ENCODE measurements at places on chromosomes 1 and 21. TPM values are rescaled to one million over a fixed set of nuclear protein-coding genes. Genes with fewer than 3 reads are reported as not detected.

DNA sequence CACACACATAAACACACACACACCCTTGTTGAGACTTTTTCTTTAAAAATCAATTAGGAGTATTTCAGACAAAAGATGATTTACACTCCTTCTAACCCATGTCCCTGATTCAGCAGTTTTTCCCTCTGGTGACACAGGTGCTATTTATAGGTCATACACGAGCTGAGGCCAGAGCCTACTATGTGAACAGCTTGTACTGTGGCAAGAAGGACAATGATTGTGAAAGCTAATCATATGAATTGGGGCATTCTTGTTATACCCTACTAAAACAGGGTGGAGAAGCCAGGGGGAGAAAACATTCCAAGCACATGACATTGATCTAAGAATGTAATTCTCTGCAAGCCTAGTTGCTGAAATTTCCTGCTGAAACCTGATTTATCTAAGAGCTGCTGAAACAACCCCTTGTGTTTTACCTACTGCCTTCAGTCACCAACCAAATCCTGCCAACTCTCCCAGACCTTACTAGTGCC is 60.3 kb downstream of the XCL1 start:
- no peak for DNase-seq

DNA sequence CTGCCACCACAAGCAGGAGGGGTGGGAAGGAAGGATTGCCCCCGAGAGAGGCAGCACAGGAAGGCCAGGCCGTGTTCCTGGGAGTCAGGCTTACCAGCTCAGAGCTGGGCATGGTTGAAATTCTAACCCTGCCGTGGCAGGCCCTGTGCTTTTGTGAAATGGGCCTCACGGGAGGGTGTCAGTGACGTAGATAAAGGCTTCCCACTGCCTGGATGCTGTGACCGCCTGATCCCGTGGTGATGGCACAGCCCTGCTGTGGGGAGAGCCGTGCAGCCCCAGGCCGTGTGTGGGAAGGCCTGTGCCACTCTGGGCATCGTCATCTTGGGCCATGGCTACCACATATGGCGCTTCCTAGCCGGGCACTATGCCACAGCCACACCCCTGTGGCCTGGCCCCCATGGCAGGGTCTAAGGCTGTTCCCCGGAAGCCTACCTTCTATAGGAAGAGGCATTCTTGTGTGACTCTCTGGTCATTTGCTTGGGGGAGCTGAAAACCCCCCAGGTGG is 161.3 kb downstream of the PCBP3 start:
- DNase-seq, result no peak

DNA sequence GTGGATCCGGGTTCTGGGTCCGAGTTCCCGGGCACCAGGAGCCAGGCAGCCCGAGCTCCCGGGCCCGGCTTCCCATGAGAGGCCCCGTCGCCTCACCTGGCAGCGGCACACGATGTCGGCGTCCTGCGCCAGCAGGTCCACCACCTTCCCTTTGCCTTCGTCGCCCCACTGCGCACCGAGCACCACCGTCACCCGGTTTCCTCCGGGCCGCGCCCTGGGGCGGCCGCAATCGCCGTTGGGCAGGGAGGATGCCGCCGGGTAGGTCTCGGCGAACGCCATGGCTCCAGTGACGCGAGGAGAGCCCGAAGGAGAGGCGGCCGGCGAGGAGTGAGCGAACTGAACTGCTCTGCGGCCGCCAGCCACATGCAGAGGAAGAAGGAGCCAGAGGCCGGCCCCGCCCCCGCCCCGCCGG is at the start of gene ADSS2:
Gene ADSS2, minus strand, starts transcription at position 371 of the 412 bp plus-strand sequence. Its CDS starts 92 bp downstream, at position 279.
- DNase-seq, result no peak

DNA sequence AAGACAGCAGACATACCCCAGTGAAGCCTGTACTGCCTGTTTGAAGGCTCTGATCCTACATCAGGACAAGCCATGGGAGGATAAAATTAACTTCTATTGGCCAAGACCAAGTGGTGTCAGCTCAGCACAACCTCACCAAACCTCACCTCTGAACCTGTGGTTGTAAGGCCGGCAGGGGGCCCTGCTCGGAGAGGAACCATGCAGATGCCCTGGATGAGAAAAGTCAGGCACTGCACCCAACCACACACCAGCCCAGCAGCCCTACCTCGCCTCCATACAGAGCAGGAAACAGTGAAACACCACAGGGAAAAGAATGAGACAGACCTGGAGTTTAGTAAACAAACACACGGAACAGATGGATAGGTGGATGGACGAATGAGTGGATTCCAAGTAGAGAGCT is 70.0 kb upstream of the PAX7 start:
- no peak for DNase-seq

Gene SLAMF1
- total RNA-seq, result 39.8 TPM

- DNase-seq, result no peak
These were observed 86.1 kb upstream of the KIAA0040 start for GRCh38 chr1:175278734-175279116.
